Activated CD4-positive, alpha-beta T cell treated with anti-CD3 and anti-CD28 coated beads for 36 hours (primary cell): ENCODE measurements at places on chromosomes 11 and 22. TPM values are rescaled to one million over a fixed set of nuclear protein-coding genes. Genes with fewer than 3 reads are reported as not detected.

The CSF2RB gene
- total RNA-seq: 0.30 TPM

The LGR4 gene
- 0.21 TPM for total RNA-seq

The GLYATL1 gene
- 0.50 TPM for total RNA-seq

The GPR152 gene
- not detected for total RNA-seq

The ASRGL1 gene
- 1.3 TPM for total RNA-seq

The NCF4 gene
- 3.9 TPM for total RNA-seq

The CARNS1 gene
- 1.6 TPM for total RNA-seq

The BRD1 gene
- 22.1 TPM for total RNA-seq

The TMEM191C gene
- total RNA-seq: 1.0 TPM

The MFNG gene
- total RNA-seq: 125 TPM

The SMARCB1 gene
- total RNA-seq: 95.2 TPM

The OR51S1 gene
- not detected for total RNA-seq

The PRODH gene
- not detected for total RNA-seq

The OR52E4 gene
- total RNA-seq: not detected

The OR2AG1 gene
- not detected for total RNA-seq

The KIRREL3 gene
- not detected for total RNA-seq

The ADM2 gene
- total RNA-seq: 7.5 TPM
